NCI-H524 treated with DMSO at 0.1 percent for 48 hours (cell line): ENCODE measurements at places on chromosomes 7 and 10.

DNA sequence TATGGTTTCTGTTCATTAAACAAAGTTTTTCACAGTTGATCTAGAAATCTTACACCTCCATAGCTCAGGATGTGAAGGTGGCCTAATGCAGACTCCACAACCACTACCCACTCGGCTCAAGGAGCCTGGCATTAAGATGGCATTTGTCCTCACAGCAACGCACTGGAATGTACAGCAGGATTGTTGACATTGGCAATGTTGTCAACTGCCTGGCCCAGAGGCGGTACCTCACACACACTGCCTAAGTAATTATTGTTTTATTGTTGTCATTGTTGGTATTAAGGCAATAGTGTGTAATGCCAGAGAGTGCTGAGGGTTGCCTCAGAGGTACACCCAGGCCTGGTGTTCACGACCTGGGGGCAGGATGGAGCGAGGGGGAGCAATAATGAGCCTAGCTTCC, 38.3 kb downstream of the LRRC18 start:
- no peak for DNase-seq

- no peak for DNase-seq
Measured at GRCh38 chr7:9835199-9835598, 1138.5 kb upstream of the PHF14 start.

DNA sequence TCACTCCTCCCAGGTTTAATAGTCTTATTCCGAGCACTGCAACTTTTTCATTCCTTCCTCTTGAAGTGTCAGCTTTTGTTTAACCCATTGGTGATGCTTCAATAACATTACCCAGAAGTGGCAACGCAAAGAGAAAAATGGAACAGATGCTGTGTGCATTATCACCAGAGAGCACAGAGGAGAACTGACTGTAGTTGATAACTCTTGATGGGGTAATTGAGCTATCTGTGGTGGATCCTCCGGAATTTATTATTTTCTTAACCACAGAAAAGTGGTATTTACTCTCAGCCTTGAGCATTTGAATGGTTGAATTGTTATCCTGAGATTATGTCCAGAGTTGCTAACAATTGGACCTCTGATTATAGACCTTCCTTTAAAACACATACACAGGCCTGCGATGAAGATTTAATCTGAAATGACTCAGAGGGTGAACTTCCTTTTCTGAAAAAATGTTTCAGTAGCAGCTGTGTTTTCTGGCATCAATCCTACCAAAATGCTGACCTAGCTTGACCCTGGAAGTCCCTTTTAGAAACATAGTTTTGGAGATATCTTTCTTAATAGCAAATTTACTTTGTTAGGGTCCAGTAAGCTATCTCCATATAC, 1584.4 kb upstream of the LRRTM3 start:
- no peak for DNase-seq

DNA sequence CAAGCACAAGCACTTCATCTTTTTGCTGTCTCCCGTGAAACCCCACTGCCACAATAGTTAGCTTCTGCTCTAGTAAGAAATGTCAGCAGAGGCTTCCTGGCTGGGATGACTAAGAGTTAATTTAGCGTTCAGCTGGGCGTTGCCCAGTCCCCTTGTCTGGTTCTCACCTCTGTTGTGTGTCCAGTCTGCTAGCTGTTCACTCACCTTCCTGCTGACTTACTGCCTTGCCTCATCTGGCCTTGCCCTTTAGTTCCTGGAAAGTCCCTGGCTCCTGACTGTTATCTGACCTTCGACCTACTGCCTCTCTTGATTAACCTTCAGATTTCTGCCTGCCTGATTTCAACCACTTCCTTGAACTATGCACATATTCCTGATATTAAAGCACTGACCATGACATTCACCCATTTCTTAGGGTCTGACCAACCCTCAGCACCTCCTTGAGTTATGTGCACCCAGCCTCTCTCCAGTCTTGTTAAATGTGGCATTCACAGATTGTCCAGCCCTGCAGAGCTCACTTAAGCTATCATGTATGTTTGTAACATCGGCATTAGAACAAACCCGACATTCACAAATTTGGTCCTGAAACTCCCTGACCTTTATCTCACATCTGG, 30.3 kb downstream of the C7orf33 start:
- DNase-seq = no peak

- DNase-seq = no peak
Measured at GRCh38 chr7:127678337-127678736, 26.3 kb downstream of the SND1 start.
